ENCODE measurements at places on chromosomes 3 and 15. TPM values are rescaled to one million over a fixed set of nuclear protein-coding genes. Genes with fewer than 3 reads are reported as not detected.

The KCNH8 gene
- total RNA-seq = not detected

DNA sequence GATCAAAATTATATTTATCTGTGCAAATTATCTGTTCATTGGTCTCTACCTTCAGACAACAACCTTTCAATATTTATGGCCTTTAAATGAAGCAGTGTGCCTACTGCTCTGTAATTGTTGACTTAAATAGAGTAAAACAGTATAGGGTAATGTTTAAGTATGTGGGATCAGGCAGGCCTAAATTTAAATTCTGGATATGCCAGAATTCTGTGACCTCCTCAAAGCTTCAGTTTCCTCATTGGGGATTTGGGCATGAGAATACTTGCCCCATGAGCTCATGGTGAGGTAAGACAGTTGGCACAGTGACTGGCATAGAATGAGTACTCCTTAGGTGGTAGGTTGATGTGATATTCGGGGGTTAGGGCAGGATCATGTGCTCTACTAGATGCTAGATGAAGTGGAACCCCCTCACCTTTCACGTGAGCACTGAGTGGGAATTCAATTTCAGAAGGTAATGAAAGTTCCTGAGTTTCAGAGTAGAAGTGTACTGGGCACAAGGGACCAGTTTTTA, 14.9 kb downstream of the ARL8B start:
- H3K4me3 ChIP-seq = no peak overlapping the region
- H3K27me3 ChIP-seq = no peaks in the 10 kb centered on the region
- DNase-seq = no peak
- H3K27ac ChIP-seq = peak overlapping the region; percentile 38
- H3K4me1 ChIP-seq = peaks cover 12% of the 10 kb centered on the region
- peaks cover 5% of the 10 kb centered on the region for H3K36me3 ChIP-seq

DNA sequence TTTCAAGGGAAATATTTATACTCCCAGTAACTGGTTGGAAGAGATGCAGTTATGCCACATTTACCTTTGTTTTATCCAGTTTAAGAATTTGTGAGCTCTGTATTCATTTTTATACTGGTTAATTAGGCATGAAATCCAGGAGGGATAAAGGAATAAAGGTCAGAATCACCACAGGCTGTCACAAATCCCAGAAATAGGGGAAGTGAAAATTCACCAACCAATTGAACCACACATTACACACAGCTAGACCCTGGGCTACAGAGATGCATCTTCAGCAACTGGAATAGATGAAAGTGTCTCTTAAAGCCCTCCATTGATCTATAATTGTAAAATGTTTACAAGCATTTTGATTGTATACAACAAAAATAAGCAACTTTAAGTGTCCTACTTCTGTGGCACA, 18.5 kb downstream of the SERPINI1 start:
- no peaks in the 10 kb centered on the region for H3K4me1 ChIP-seq
- no peaks in the 10 kb centered on the region for H3K27me3 ChIP-seq
- no peak overlapping the region for H3K27ac ChIP-seq
- no peak overlapping the region for H3K4me3 ChIP-seq
- no peak for DNase-seq
- H3K36me3 ChIP-seq = no peaks in the 10 kb centered on the region

DNA sequence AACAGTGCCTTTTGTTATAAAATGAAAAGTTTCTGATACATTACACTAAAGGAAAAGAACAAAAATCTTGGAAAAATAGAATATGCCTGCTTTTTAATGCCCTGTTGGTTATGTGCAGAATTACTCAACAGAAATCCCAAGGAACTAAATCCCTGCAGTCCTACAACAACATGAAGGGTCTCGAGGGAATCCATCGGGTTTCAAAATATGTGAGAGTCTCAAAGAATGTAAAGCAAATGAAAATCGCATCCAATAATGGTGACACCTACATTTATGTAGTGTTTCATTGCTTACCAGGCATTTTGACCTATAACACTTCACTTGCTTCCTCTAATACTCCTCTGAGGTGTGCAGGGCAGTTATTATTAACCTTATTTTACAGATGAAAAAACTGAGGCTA, 411.3 kb downstream of the FOXP1 start:
- peaks cover 3% of the 10 kb centered on the region for H3K4me1 ChIP-seq
- H3K36me3 ChIP-seq = peaks cover 38% of the 10 kb centered on the region
- H3K4me3 ChIP-seq = no peak overlapping the region
- no peaks in the 10 kb centered on the region for H3K27me3 ChIP-seq
- no peak overlapping the region for H3K27ac ChIP-seq

DNA sequence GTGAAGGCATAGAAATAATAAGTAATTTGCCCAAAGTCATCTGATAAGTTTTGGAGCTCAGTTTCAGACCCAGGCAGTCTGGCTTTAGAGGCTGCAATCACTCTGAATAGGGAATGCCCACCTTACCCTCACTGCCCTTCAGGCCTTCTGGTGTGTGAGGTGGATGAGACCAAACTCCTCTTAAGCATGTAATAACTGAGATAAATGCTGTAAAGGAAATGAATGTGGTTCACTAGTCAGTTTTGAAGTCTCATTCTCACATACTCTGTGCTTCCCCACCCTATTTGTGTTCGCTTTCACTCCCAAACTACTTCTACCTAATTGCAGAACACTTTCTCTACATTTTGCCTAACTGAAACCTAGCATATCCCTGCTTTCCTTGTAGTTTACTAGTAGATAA, 144.1 kb downstream of the FILIP1L start:
- DNase-seq = no peak
- H3K4me3 ChIP-seq = no peak overlapping the region
- no peaks in the 10 kb centered on the region for H3K36me3 ChIP-seq
- H3K27me3 ChIP-seq = no peaks in the 10 kb centered on the region

DNA sequence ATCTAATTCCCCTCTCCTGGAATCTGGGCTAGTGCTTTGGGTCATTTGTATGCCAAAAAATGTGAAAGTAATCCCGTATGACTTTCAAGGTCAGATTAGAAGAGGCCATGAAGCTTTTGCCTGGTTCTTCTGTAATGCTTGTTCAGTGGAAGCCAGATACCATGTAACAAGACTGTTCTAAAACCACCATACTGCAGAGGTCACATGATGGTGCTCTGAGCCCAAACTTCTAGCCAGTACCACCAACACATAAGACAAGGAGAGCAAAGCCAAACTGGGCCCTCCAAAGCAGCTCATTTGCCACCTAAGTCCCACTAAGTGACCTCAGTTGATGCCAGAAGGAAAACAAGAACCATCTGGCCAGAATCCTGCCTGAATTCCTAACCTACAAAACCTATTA, 64.3 kb upstream of the MELTF start:
- peaks cover 12% of the 10 kb centered on the region for H3K36me3 ChIP-seq
- no peak for DNase-seq
- no peak overlapping the region for H3K4me3 ChIP-seq
- H3K27ac ChIP-seq = no peak overlapping the region

- H3K27me3 ChIP-seq = no peaks in the 10 kb centered on the region
- no peak overlapping the region for H3K27ac ChIP-seq
- no peak for DNase-seq
- no peaks in the 10 kb centered on the region for H3K36me3 ChIP-seq
- peaks cover 2% of the 10 kb centered on the region for H3K4me1 ChIP-seq
- no peak overlapping the region for H3K4me3 ChIP-seq
Measured at GRCh38 chr3:114417265-114417664, 123.4 kb downstream of the TIGIT start.

- no peaks in the 10 kb centered on the region for H3K27me3 ChIP-seq
- no peak for DNase-seq
- no peaks in the 10 kb centered on the region for H3K36me3 ChIP-seq
- no peak overlapping the region for H3K27ac ChIP-seq
Measured at GRCh38 chr3:187831125-187832051, 86.1 kb upstream of the BCL6 start.
